Frontal cortex (tissue), 4 donors: ENCODE measurements at places on chromosomes 6 and 20. TPM values are rescaled to one million over a fixed set of nuclear protein-coding genes. Genes with fewer than 3 reads are reported as not detected.

Gene PHACTR1
- 28.1 TPM for total RNA-seq

DNA sequence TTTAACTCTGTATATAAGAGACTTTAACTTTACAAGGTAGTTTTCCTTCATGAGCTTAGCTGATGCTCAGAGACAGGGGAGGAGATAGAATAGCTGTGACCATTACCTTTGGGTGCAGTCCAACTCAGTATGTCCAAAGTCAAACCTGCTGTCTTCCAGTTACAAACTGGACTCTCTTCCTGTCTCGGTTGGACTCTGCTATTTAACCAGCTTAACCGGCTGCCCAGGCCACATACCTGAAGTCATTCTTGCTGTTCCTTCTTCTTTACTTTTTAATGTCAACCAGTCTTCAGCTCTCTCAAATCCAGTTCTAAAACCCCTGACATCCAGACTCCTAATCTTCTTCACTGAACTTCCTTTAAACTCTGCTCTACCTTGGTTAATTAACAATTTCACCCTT is 138.3 kb upstream of the TSHZ2 start:
- DNase-seq: no peak

- no peak for DNase-seq
These were observed 94.1 kb upstream of the RNF24 start for GRCh38 chr20:4109307-4109940.

Gene HACE1
- 48.5 TPM for total RNA-seq

Gene PDYN
- 16.3 TPM for total RNA-seq
